Glutamatergic neuron (in vitro differentiated cells): ENCODE measurements at places on chromosomes 16 and 17. TPM values are rescaled to one million over a fixed set of nuclear protein-coding genes. Genes with fewer than 3 reads are reported as not detected.

Gene KCNAB3
- total RNA-seq, result 12.3 TPM

Gene CLEC3A
- not detected for total RNA-seq

Gene COPRS
- 13.7 TPM for total RNA-seq

Gene TMC8
- not detected for total RNA-seq

Gene CA5A
- not detected for total RNA-seq

Gene ERN2
- total RNA-seq, result 0.64 TPM

Gene CD300LB
- not detected for total RNA-seq

Gene PRKCB
- 0.69 TPM for total RNA-seq

GRCh38 chr17:17890773-17891759 is 54.3 kb upstream of the SREBF1 start:
- peak; percentile 62 for DNase-seq

GRCh38 chr16:79856581-79856980 is 256.0 kb upstream of the MAF start:
- DNase-seq, result no peak

- no peak for DNase-seq
These were observed 82.1 kb downstream of the OR1D5 start for GRCh38 chr17:2981325-2981724.

DNA sequence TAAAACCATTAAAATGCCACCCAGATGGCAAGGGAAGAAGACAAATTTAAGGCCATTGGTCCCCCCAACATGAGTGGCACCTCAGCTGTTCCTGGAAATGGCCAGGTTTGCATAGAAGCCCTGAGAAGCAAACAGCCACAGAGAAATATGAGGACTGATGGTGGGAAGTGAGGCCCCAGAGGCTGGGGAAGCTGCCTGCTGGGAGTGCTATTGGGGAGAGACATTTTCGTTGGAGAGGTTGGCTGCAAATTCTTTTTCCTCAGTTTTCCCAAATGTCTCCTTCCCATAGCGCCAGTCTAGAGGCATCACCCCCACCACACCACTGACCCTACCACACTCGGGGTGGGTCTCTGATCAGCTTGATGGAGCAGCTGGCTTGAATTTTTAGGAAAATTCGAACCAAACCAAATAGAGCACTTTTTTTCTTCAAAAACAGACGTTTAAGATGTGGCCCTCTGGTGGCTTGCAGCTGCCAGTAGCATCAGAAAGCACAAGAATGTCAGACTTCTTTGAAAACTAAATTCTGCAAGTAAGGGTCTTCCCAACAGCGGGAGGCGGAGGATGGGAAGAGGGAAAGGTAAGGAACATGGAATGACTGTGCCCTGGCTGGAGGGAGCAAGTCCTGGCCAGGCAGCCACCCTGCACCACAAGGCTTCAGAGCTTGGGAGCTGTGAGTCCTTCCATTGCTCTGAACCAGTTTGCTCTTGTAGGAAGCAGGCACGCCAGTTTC is 13.2 kb upstream of the SLC12A3 start:
- no peak for DNase-seq

- DNase-seq, result peak; percentile 98
These were observed at the start of gene KAT7 for GRCh38 chr17:49788478-49789242. Gene KAT7, plus strand, starts transcription at chr17:49788681. Its CDS starts 154 bp downstream, at chr17:49788835.

GRCh38 chr17:8939496-8940334 is 25.8 kb downstream of the PIK3R5 start:
- DNase-seq, result no peak

- peak; percentile 85 for DNase-seq
These were observed 2.3 kb downstream of the RPUSD1 start for GRCh38 chr16:785563-786535.

DNA sequence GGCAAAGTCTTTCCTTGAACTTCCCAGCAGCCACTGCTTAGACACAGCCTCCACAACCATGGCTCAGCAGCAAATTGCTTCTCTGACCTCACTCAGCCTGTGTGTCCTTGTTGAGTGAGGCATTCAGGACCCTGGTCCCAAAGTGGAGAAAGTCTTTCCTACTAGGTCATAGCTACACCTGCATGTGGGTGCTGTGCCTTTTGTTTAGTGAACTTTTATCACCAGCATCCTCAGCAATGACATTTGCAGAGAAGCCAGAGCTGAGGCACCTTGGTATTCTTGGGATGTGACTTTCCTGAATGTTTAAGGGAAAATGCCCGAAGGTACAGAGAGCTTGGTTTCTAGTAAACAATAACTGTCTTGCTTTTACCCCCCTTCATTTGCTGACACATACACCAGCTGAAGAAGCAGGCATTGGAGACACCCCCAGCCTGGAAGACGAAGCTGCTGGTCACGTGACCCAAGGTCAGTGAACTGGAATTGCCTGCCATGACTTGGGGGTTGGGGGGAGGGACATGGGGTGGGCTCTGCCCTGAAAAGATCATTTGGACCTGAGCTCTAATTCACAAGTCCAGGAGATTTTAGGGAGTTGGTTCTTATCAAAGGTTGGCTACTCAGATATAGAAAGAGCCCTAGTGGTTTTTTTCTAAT is 20.9 kb upstream of the STH start:
- DNase-seq, result no peak

DNA sequence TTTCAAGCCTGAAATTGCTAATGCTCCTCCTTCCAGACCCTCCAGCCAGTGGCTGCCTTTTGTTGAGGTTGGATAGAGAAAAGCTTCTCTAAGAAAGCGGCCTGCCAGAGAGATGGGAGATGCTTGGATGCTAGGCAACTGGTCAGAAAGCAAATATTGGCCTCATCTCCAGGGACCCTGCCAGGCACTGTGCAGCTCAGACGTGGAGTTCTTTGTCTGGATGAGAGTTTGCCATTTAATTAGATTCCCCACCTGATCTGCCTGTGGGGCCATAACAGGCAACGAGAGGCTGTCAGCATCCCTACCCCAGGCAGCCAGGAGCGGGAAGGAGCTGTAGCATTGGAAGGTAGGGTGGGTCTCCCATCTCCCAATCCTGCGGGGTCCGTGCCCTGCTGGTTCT is 52.7 kb downstream of the ASIC2 start:
- peak; percentile 39 for DNase-seq

- peak; percentile 36 for DNase-seq
These were observed 8.8 kb upstream of the CEP112 start for GRCh38 chr17:66200685-66201092.

GRCh38 chr16:28985211-28986041 is 574 bp downstream of the LAT start:
- DNase-seq, result no peak

DNA sequence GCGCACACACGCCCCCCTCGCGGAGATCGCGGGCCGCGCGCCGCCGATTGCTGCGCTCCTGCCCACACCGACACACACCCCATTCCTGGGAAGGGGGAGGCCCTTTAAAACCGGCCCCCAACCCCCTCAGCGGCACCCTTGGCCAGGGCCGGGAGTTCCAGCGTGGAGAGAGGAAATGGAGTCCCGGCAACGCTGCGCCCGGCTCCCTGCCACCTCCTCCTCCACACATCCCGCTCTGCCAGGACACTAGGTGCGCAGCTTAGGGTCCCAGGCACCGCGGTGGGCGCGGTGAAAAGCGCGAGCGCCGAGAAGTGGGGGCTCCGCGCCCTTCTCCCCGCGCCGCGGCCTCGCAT is 397 bp downstream of the CDC42EP4 start:
- DNase-seq, result no peak

DNA sequence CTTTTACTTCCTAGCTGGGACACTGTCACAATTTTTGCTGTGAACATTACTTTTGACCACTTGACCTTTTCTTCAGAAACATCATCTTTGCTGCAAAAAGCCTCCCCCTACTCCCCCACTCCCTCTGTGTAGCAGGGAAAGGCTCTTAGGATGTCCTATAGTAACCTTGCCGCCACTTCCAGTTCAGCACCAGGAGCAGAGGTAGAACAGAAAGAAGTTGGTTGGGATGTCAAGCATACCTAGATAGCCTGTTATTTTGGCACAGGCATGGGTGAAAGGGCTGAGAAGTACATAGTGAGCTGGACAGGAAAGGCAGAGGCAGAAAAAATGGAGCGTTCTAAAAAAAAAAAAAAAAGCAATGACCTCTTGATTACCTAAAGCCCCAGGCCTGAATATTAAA is 31.3 kb downstream of the SMIM36 start:
- DNase-seq, result no peak

GRCh38 chr17:66746736-66747135 is 88.2 kb upstream of the CACNG5 start:
- DNase-seq, result no peak
